ENCODE measurements at places on chromosomes 7 and 10.

DNA sequence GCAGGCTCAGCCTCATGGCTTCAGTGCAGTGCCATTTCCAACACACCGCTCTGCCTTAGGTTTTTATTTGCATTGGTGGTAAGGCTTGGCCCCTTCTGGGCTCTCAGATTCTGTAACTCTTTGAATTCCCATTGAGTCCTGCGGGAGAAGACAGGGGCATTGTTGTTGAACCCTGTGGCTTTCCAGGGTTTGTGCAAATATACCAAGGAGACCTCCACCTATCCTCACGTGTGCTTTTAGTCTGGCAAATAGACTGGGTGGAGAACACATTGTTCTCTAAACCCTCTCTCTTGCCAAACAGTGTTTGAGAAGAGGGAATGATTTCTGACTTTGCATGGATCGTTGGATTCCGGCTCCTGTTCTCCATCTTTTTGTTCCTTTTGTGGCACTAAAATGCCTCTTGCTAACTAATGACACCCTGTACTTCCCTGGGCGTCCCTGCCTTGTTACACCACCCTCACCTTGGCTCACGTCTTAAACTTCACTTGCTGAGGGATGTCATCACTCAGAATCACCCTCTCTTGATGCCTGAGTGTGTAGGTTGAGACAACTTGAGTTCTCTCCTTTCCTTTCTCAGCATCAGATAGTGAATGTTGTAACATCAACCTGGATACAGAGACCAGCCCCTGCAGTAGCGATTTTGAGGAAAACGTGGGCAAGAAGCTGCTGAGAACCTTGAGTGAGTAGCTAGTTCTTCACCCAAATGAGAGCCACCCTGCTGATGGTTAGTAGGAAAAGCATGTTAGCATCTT is 40.5 kb downstream of the GOT1 start:
- no peak for DNase-seq

- DNase-seq: no peak
Measured at GRCh38 chr7:99762680-99763327, 21.2 kb downstream of the CYP3A4 start.

GRCh38 chr7:90723233-90723632 is 127.1 kb downstream of the CDK14 start:
- no peak for DNase-seq

DNA sequence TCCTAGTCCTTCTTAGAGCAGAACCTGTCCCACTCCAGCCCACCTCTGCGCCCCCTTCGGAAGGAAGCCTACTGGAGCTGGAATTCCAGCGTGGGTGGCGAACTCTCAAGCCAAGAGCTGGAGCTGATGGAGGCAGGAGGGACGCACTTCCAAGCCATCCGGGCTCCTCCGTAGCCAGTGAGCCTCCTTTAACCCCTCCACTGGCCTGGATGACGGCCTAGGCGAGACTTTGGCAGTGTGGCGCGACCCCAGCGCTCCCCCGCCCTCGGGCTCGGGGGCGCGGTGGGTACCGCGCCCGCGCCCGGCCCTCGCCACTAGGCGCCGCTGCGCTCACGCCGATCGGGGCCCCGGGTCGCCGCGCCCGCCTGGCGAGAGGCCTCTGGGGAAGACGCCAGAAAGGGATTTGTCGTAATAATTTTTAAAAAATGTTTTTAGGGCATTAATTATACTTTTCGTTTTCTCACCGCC is 5.1 kb upstream of the EMX2 start:
- DNase-seq: no peak

DNA sequence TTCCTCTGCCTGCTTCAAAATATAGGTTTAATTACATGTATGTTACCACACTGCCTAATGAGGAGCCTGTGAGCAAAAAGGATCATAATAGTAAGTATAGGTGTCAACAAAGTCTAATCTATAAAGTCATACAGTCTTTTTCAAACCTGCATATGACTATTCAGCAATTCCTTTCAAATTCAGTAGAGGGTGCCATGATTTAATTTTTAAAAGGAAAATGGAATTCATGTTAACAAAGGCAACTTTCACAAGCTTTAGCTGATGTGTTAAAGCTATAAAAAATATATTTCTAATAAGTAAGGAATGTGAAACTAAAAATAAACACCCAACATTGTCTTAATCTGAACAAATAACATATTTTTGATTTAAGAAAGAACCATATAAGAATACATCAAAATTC is 52.1 kb downstream of the MPP7 start:
- no peak for DNase-seq
